IMR-90 (cell line): ENCODE measurements at places on chromosomes 1 and 21.
A peak's percentile ranks its signal among the peaks of the same experiment; 100 is the strongest.

- H3K27ac ChIP-seq: peak overlapping the region; percentile 87; the same call in 1 of the 2 replicates
- H3K36me3 ChIP-seq: no peaks in the 10 kb centered on the region
- H3K27me3 ChIP-seq: no peaks in the 10 kb centered on the region
- no peak overlapping the region for H3K4me3 ChIP-seq
- H3K4me1 ChIP-seq: peaks cover 38% of the 10 kb centered on the region
- DNase-seq: peak; percentile 65
Measured at GRCh38 chr1:43056981-43057391, 98.3 kb upstream of the SLC2A1 start.

- no peaks in the 10 kb centered on the region for H3K27me3 ChIP-seq
- peaks cover 22% of the 10 kb centered on the region for H3K36me3 ChIP-seq
- H3K27ac ChIP-seq: no peak overlapping the region
- no peak for DNase-seq
Measured at GRCh38 chr1:22123071-22123390, 19.9 kb downstream of the WNT4 start.

GRCh38 chr1:53446051-53446450 is 13.1 kb upstream of the DMRTB1 start:
- no peaks in the 10 kb centered on the region for H3K36me3 ChIP-seq
- H3K27me3 ChIP-seq: no peaks in the 10 kb centered on the region
- no peak for DNase-seq
- H3K4me1 ChIP-seq: peaks cover 7% of the 10 kb centered on the region

DNA sequence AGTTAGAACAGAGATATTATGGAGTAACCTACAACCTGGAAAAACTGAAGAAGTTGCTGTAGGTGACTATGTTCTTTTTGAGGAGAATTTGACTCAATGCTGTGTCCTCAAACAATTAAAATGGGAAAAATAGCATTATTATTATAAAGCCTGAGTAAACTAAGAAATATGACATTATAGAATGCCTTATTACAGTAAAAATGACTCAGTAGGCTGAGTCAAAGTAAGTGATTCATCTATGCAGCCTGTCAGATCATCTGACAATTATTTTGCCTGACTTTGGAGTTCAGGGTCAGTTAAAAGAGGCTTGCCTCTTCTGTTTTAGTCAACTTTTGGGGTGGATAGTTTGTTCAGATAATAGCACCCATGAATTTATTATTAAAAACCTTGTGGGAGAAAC is 150.8 kb upstream of the PTGFR start:
- H3K36me3 ChIP-seq: no peaks in the 10 kb centered on the region
- H3K27ac ChIP-seq: no peak overlapping the region; the same call in 1 of the 2 replicates
- H3K4me1 ChIP-seq: peaks cover 7% of the 10 kb centered on the region; the same call in 1 of the 2 replicates
- H3K27me3 ChIP-seq: no peaks in the 10 kb centered on the region
- H3K4me3 ChIP-seq: no peak overlapping the region
- DNase-seq: peak; percentile 88

- no peak overlapping the region for H3K27ac ChIP-seq
- H3K4me3 ChIP-seq: no peak overlapping the region
- no peak for DNase-seq
Measured at GRCh38 chr1:243902100-243902499, 52.1 kb upstream of the AKT3 start.

DNA sequence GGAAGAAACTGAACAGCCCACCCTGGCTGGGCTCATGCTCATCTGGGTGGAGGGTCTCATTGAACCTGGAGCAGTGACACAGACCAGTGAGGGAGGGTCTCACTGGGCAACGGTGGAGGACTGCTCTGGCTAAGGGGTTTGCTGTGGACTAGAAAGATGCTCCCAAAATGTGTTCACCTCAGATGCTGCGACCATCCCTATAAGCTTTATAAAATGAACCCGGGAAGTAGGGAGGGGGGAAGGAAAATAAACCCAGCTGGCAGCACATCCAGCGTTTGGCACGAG is 34.5 kb upstream of the LBR start:
- peaks cover 14% of the 10 kb centered on the region for H3K4me1 ChIP-seq
- no peak for DNase-seq
- H3K27me3 ChIP-seq: 0 out of 2 replicates have a peak, but pooled peaks cover 1% of the 10 kb centered on the region
- no peak overlapping the region for H3K27ac ChIP-seq

DNA sequence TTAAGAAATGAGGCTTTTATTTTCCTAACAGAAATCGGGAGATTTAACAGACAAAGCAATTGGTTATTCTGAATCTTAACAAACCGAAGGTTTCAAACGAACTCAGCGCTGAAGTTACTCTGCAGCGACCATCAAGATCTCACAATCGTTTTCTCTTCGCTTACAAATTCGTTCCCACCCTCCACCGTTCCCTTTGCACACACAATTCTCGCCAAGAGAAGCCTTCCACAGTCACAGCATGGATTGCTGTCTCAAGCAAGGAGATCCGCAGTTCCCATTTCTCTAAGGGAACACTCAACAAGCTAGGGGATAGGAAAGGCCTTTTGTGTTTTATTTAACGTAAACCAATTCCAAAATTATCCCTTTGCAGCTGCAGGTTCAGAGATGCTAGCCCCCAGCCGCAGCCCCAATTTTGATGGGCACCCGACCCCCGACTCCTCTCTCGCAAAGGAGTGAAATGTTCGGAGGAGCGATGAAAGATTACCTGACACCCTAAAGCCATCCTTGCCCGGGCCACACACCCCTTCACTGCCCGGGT is 755 bp downstream of the FBXO42 start:
- peak; percentile 34 for DNase-seq
- peak overlapping the region; percentile 90 for H3K27ac ChIP-seq
- no peaks in the 10 kb centered on the region for H3K36me3 ChIP-seq

GRCh38 chr1:217535601-217536377 is 95.1 kb downstream of the GPATCH2 start:
- no peaks in the 10 kb centered on the region for H3K4me1 ChIP-seq
- no peaks in the 10 kb centered on the region for H3K27me3 ChIP-seq
- no peak overlapping the region for H3K27ac ChIP-seq
- H3K4me3 ChIP-seq: no peak overlapping the region
- no peak for DNase-seq

- H3K27me3 ChIP-seq: no peaks in the 10 kb centered on the region
- peak within 1 kb of the TSS; percentile 83 for H3K27ac ChIP-seq
- no peaks in the 10 kb centered on the region for H3K36me3 ChIP-seq
Measured at GRCh38 chr1:86156566-86157455, at the start of gene COL24A1. Gene COL24A1 (minus strand): TSS chr1:86156772. CDS start chr1:86156396, 376 bp downstream.

GRCh38 chr1:54546651-54547401 is 1.2 kb upstream of the ACOT11 start:
- no peak overlapping the region for H3K4me3 ChIP-seq
- H3K4me1 ChIP-seq: peaks cover 17% of the 10 kb centered on the region
- H3K27me3 ChIP-seq: no peaks in the 10 kb centered on the region
- no peaks in the 10 kb centered on the region for H3K36me3 ChIP-seq
- DNase-seq: no peak
- no peak overlapping the region for H3K27ac ChIP-seq

GRCh38 chr1:215911406-215911968 is 344.4 kb downstream of the KCTD3 start:
- H3K4me3 ChIP-seq: no peak overlapping the region
- H3K4me1 ChIP-seq: no peaks in the 10 kb centered on the region
- DNase-seq: peak; percentile 52
- H3K36me3 ChIP-seq: no peaks in the 10 kb centered on the region
- no peaks in the 10 kb centered on the region for H3K27me3 ChIP-seq
- no peak overlapping the region for H3K27ac ChIP-seq

DNA sequence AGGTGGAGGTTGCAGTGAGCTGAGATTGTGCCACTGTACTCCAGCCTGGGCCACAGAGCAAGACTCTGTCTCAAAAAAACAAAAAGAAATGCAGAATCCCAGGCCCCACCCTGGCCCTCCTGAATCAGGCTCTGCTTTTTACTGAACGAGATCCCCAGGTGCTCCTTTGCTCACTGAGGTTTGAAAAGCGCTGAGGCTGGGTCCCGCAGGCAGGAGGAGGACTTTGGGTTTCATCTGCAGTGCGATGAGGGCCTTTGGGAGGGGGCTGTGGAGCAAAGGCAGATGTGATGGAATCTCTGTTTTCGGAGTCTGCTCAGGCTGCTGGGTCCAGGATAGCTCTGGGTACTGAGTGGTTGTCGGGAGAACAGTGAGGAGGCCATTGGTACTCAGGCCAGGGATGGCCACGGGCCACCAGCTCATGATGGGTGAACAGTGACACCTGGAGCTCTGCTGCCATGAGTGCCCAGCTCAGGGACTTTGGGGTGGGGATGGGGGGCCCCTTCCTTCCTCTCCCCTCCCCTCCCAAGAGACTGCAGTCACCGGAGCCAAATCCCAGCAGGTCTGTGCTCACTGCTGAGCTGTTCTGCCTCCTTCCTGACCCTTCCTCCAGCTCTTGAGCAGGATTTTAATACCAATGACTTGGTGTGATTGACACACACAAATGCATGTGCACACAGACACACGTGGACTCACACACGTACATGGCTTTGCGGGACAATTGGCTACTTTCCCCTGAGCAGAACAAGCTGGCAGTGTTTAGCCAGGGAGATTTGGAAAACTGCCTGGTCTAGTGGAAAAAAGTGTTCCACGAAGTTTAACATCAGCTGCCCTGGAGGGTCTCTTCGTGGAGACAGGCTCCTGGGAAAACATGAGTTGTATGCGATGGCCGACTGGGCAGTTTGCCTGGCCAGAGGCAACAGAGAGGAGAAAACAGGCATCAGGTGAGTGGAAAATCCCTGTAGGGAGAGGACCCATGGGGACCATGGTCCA is 3.6 kb upstream of the DHRS3 start:
- H3K36me3 ChIP-seq: no peaks in the 10 kb centered on the region
- DNase-seq: no peak
- H3K27ac ChIP-seq: no peak overlapping the region
- peaks cover 15% of the 10 kb centered on the region for H3K4me1 ChIP-seq
- H3K4me3 ChIP-seq: no peak overlapping the region
- 0 out of 2 replicates have a peak, but pooled peaks cover 2% of the 10 kb centered on the region for H3K27me3 ChIP-seq

DNA sequence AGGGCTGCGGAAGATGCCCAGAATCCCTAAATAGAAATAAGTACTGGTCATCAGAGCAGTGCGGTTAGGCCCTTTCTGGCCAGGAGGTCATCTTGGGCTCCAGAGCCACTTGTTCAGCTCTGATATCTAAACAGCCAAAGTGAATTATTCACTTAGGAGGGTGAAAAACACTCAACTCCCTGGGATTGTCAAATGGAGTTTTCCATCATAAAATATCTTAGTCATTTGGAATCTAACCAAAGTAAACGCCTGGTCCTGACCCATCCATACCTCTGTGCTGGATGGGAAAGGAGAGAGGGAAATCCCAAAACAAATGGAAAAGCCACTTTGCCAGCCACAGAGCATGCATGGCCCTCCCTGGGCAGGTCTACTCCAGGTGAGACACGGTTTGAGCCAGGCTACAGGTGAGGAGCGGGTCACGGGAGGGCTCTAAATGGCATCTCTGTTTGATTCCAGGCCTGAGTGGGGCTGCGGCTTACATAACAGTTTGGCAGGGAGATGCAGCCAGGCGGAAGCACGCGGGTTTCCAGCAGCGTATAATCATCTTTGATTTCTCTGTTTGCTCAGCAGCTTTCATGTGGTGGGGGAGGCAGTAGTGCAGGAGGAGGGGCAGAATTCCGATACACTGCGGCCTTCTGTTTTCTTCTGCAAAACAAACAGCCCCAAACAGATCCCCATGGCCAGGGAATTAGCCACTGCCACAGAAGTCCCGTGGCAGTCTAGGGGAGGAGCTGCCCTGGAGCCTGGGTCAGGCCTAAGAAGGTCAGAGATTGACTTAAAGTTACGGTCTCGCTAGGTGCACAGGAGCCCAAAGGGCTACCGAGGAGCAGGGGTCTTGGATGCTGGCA is 59.1 kb upstream of the ZNF648 start:
- no peaks in the 10 kb centered on the region for H3K27me3 ChIP-seq
- H3K4me3 ChIP-seq: no peak overlapping the region
- no peak overlapping the region for H3K27ac ChIP-seq
